ENCODE measurements at places on chromosomes 11 and 22.

GRCh38 chr11:12692229-12693075 is 18.2 kb downstream of the TEAD1 start:
- DNase-seq: no peak

DNA sequence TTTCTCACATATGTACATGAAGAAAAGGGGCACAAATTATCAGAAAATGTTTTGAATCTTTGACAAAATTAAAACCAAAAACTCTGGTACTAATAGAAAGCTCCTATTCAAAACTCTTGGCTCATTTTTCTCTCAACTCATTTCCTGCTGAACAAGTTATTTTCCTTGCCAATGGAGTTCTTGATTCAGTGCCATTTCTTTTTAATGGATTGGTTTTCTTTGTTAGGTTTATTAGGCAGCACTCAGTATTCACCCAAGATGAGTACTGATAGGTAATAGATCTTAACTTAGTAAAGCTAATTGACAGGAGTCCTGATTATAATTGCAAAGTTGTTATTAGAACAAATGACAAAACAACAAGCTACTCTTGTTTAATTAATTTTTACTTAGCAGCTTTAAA is 279.4 kb upstream of the PDGFD start:
- no peak for DNase-seq

- no peak for DNase-seq
Measured at GRCh38 chr11:20617346-20618005, 18.1 kb downstream of the SLC6A5 start.

- DNase-seq: no peak
Measured at GRCh38 chr11:67408437-67409200, 4.7 kb downstream of the TBC1D10C start.

DNA sequence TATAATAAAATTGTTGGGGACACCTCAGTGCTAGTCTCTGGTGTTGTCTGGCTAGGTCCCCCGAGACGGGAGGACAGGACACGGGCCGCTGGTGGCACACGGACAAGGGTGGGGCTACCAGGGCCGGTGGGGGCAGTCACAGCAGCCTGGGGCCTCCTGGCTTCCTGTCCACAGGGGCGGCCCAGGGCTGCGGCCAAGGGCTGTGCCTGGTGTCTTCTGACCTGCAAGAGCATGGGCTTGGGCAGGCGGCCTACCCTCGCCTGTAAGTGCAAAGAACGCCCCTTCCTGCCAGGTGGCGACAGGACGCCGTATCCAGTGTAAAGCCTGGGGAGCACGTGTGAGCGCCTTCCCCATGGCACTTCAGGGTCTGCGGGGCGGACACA is 3.6 kb downstream of the LRFN4 start:
- DNase-seq: no peak

- DNase-seq: no peak
Measured at GRCh38 chr11:89442801-89443200, 48.4 kb downstream of the NOX4 start.

DNA sequence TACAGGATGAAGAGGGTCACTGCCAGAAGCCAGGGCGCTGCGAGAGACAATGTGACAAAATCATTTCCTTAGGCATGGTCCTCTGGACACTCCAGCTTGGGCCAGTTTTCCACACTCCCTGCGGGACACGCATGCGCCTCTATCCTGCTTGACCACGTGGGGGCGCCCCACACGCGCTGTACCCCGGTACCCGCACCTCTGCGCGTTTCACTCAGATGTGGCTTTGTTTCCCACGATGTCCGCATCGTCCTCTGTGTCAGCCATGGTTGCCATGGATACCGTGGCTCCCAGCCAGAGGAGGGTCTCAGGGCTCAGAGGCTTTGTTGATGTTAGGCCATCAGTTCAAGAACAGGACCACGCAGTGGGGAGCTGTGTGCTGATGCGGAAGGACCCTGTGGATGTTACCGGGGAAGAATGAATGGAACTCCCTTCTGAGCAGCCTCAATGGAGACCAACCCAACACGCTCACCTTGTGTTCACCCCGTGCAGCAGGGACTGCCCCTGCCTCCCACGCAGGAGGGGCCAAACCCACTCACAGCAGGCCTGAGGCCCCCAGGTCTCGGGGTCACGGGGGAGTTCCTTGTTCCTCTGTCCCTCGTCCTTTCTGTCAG is 101.1 kb upstream of the SLC22A12 start:
- no peak for DNase-seq

GRCh38 chr11:28606930-28607329 is 498.7 kb downstream of the METTL15 start:
- no peak for DNase-seq

DNA sequence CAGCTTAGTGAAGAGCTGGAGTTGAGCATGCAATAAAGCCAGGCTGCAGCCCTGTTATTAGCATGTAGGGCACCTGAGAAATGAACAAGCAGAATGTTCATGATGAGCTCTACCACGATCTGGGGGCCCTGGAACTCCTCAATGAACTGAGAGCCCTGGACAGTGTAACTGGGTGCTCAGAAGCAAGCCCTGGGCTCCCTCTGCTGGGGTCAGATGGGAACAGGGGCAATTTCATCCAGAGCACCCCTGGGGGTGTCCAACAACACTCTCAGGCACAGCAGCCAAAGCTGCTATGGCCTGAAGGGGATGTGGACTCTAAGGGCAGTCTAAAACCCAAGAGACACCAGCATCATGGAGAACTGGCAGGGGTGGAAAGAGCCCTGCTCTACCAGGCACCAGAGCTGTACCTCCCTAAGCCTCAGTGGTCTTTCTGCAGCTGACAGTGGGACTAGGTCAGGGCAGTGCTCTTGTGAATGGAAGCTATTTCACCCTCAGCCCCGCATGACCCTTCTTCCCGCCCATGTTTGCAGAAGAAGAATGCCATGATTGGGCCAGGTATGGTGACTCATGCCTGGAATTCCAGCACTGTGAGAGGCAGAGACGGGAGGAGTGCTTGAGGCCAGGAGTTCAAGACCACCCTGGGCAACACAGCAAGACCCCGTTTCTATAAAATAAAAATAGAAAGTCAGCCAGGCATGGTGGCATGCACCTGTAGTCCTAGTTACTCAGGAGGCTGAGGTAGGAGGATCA is 28.9 kb downstream of the THOC5 start:
- DNase-seq: no peak

GRCh38 chr11:44398266-44399030 is 88.5 kb upstream of the ALX4 start:
- no peak for DNase-seq

GRCh38 chr11:111778047-111778558 is 11.9 kb upstream of the PPP2R1B start:
- DNase-seq: no peak

GRCh38 chr11:122517403-122518379 is 137.8 kb upstream of the UBASH3B start:
- DNase-seq: no peak

GRCh38 chr11:68315171-68315920 is 3.0 kb downstream of the LRP5 start:
- no peak for DNase-seq

GRCh38 chr22:49712195-49712791 is 115.4 kb downstream of the BRD1 start:
- DNase-seq: no peak

- no peak for DNase-seq
Measured at GRCh38 chr11:78567209-78567608, 7.5 kb downstream of the NARS2 start.

GRCh38 chr11:119051440-119052162 is 5.4 kb downstream of the HYOU1 start:
- DNase-seq: no peak

- no peak for DNase-seq
Measured at GRCh38 chr11:129315781-129316579, 59.7 kb upstream of the BARX2 start.

- DNase-seq: no peak
Measured at GRCh38 chr11:133918608-133919260, 38.0 kb downstream of the IGSF9B start.

DNA sequence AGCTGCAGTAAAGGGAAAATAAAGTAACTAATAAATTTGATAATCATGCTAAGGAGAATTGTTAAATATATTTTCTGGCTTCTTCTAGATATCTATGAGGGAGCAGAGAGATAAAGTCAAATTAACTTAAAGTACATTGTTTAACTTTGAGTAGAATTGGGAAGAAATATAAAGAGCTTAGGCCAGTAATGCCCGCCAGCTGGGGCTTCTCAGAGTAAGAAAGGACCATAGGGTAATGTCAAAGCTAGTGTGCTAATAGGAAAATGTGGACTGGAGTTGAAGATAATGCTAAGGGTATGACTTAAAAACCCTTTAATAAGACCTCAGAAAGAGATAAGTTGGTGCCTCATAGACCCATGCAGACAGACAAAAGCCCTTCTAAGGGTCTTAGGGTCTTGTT is 411.6 kb upstream of the ANO3 start:
- DNase-seq: no peak

- no peak for DNase-seq
Measured at GRCh38 chr22:29654420-29654819, 51.0 kb downstream of the NF2 start.

DNA sequence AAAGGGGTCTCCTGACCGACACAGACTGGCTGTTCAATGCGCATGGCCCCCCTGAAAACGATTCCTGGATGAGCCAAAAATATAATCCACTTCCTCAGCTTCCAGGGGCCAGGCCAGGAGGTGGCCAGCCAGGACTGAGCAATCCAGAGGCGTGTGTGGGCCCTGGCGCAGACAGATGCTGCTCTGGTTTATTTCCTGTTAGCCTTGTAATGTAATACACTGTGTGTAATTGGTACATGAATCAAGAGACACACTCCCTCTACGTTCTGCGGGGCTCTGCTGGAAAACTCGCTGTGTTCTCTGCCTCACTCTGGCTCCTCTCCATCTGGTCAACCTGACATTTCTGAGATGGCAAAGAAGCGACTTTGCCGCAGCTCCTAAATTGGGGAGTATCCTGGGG is 26.3 kb upstream of the ISX start:
- DNase-seq: no peak

DNA sequence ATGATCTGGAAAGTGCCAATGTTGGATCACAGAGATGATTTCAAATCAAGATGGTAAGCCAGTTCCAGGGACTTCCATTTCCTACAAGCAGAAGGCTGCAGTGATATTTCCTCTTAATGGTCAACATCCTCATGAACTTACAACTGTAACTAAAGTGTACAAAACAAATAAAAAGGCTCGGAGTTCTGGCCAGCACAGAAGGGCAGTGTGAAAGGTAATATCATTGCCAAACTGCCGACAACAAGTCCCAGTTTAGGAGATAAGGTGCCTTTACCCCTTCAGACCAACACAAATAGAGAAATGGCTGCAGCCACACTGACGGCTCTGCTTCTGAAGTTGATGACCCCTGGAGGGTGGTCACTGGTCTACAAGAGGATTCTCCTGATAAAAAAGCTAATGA is 91.1 kb downstream of the ETS1 start:
- DNase-seq: no peak

GRCh38 chr11:90774727-90775566 is 552.1 kb upstream of the CHORDC1 start:
- DNase-seq: no peak

DNA sequence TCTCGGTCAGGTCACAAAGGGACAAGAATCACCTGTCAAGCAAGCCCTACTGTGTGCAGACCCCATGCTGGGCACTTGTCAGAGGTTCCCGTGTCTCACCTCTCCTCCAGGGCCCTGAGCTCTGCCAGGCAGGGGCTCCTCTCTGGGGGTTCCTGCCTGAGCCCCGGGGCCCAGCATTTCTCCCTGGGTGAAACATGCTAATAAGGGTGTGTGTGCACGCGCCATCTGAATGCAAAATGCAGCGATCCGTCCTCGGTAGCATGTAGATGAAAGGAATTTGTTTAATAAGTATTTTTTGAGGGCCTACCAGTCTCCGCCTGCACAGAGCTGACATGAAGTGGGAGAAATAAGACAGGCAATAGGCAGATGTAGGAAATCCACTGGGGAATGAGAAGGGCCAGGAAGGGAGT is 5.8 kb downstream of the ELFN2 start:
- DNase-seq: no peak

- DNase-seq: no peak
Measured at GRCh38 chr11:15334766-15335165, 220.0 kb downstream of the INSC start.

- no peak for DNase-seq
Measured at GRCh38 chr11:34614344-34615104, 6.4 kb upstream of the EHF start.

GRCh38 chr11:113677685-113678084 is 28.4 kb downstream of the TMPRSS5 start:
- no peak for DNase-seq

GRCh38 chr11:72589802-72590761 is 84.1 kb downstream of the PDE2A start:
- DNase-seq: no peak

- DNase-seq: no peak
Measured at GRCh38 chr22:46532416-46532815, 5.0 kb downstream of the CELSR1 start.

- no peak for DNase-seq
Measured at GRCh38 chr11:124762105-124762623, at the start of gene ESAM. ESAM (minus strand) TSS chr11:124762290; CDS start chr11:124762154, 136 bp downstream.

- DNase-seq: peak; percentile 89
Measured at GRCh38 chr11:62671608-62672389, at the start of the genes LBHD1 and UQCC3. LBHD1 (minus strand) TSS chr11:62672267; CDS start chr11:62670031, 2,236 bp downstream. UQCC3 (plus strand) TSS chr11:62671673; CDS start chr11:62671746, 73 bp downstream.

DNA sequence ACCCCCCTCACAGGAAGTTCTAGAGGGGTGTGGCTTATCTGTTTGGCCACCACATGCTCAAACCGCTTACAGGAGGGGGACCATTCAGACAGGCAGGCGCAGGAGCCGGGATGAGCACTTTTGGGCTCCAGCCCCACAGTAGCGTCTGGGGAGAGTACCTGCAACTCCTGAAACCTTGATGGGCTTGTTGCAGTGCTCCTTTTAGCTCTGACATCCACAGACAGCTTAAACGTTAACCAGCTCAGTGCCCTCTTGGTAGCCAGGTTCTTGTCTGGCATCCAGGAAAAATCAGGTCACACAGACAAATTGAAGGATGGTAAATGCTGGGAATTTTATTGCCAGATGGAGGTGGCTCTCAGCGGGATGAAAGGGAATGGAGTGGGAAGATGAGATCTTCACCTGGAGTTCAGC is 326.3 kb downstream of the ETS1 start:
- DNase-seq: peak; percentile 60

- DNase-seq: no peak
Measured at GRCh38 chr11:75823415-75823814, 8.4 kb downstream of the UVRAG start.

- DNase-seq: no peak
Measured at GRCh38 chr22:33803371-33804282, 116.6 kb downstream of the LARGE1 start.

DNA sequence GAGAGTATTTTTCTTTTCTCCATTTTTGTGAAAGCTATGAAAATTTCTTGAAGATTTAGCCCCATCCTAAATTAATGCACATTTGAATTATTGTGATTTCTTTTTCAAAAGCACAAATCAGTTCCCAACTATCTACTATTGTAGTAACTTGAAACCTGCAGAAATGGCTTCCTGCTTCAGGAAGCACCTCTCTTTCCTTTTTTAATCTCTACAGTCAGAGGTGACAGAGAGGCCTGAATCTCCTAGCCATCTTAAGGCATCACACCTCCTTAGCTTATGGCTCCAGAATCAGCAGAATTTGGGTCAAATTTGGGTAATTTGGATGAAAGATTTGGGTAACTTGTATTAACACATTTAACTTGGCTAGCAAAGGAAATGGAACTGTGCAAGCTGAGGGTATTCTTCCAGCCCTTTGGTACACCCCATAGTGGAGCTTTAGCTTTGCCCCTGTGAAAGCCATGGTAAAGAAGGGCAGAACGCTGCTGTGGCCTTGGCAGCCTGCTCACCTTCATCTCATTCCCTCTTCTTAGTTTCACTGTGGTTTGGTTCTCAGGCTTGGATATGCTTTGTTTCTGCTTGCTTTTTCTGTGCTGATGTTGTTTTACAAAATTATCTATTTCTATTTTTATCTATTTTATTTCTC is 16.2 kb downstream of the TBCEL start:
- DNase-seq: no peak

GRCh38 chr11:68002575-68002937 is 1.3 kb downstream of the UNC93B1 start:
- no peak for DNase-seq

GRCh38 chr11:64765291-64765850 is 5.6 kb upstream of the PYGM start:
- no peak for DNase-seq

All from cerebellar nuclear complex (tissue), 1 donor.